Stomach (tissue), 19 donors: ENCODE measurements at places on chromosomes 11 and 22. TPM values are rescaled to one million over a fixed set of nuclear protein-coding genes. Genes with fewer than 3 reads are reported as not detected.

DNA sequence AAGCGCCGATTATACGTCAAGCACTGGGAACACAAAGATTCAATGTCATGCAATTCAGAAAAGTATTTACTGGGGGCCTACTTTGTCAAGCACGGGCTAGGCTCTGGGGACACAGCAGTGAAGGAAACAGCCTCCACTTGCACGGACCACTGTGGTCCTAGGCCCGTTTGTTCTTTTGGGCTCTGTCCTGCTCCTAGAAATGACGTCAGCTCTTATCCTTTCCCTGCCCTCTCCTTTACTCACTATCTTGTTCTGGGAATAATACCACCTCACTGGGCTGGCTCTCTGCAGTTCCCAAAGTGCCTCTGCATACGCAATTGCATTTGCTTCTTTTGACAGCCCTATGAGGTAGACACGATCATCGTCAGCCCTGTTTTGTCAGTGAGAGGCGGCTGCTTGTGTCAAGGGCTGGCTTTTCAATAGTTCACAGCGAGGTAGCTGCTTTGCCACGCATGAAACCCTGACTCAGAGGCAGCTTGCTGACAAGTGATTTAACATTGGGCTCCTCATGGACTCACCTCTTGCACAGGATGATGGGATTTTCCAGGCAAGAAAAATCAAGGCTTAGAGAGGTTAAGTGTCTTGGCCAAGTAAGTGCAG lies 22.9 kb upstream of the IGSF22 start:
- H3K4me1 ChIP-seq: no peaks in the 10 kb centered on the region
- no peak for DNase-seq
- H3K4me3 ChIP-seq: no peak overlapping the region

DNA sequence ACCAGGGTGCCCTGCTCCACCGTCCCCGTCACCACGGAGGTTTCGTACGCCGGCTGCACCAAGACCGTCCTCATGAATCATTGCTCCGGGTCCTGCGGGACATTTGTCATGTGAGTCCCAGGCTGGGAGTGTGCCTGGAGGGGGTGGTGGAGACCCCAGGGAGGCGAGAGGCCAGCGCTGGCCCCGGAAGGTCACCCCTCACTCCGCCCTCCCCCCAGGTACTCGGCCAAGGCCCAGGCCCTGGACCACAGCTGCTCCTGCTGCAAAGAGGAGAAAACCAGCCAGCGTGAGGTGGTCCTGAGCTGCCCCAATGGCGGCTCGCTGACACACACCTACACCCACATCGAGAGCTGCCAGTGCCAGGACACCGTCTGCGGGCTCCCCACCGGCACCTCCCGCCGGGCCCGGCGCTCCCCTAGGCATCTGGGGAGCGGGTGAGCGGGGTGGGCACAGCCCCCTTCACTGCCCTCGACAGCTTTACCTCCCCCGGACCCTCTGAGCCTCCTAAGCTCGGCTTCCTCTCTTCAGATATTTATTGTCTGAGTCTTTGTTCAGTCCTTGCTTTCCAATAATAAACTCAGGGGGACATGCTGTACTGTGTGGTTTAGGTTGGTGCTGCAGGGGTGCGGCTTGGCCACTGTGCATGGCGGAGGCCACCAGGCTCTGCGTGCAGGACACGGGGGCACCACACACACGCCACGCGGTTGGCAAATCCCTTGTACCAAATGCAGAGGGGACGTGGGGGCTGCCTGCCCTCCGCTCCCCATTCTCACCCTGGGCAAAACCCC lies 35.4 kb downstream of the MUC2 start:
- no peak overlapping the region for H3K4me3 ChIP-seq
- no peaks in the 10 kb centered on the region for H3K36me3 ChIP-seq
- H3K27me3 ChIP-seq: no peaks in the 10 kb centered on the region
- no peak for DNase-seq
- H3K4me1 ChIP-seq: no peaks in the 10 kb centered on the region

GRCh38 chr11:45105233-45105983 lies 41.0 kb upstream of the PRDM11 start:
- peak; percentile 77 for DNase-seq
- H3K36me3 ChIP-seq: no peaks in the 10 kb centered on the region
- no peak overlapping the region for H3K4me3 ChIP-seq
- no peak overlapping the region for H3K27ac ChIP-seq
- no peaks in the 10 kb centered on the region for H3K27me3 ChIP-seq

Gene IGLL1
- total RNA-seq: not detected

GRCh38 chr22:47001288-47001687 lies 238.8 kb downstream of the TBC1D22A start:
- H3K36me3 ChIP-seq: peaks cover 16% of the 10 kb centered on the region
- H3K4me1 ChIP-seq: no peaks in the 10 kb centered on the region
- no peak for DNase-seq
- H3K27me3 ChIP-seq: no peaks in the 10 kb centered on the region
- no peak overlapping the region for H3K4me3 ChIP-seq

Gene PARVA
- total RNA-seq: 69.8 TPM
